OCI-LY7 (cell line): ENCODE measurements at places on chromosomes 16 and 17. TPM values are rescaled to one million over a fixed set of nuclear protein-coding genes. Genes with fewer than 3 reads are reported as not detected.

Gene TUBG2
- total RNA-seq: 22.5 and 23.4 TPM in 2 replicates

Gene PRR15L
- not detected in 2 replicates for total RNA-seq

Gene TBC1D3I
- total RNA-seq: 0.55 and 0.79 TPM in 2 replicates

Gene HAGHL
- 56.3 and 57.9 TPM in 2 replicates for total RNA-seq

Gene MEOX1
- total RNA-seq: not detected in 2 replicates

Gene STAC2
- total RNA-seq: not detected in 2 replicates

Gene UTP18
- total RNA-seq: 66.6 and 68.3 TPM in 2 replicates

Gene CTF1
- total RNA-seq: 0.46 and 0.68 TPM in 2 replicates

Gene ODAD4
- total RNA-seq: 1.3 TPM in 2 replicates

Gene CDK3
- total RNA-seq: 12.8 and 17.2 TPM in 2 replicates

Gene PPP1R9B
- 73.9 and 87.0 TPM in 2 replicates for total RNA-seq

Gene ASB16
- total RNA-seq: 0.30 and 1.7 TPM in 2 replicates

Gene ARHGAP23
- total RNA-seq: 14.6 and 16.3 TPM in 2 replicates

Gene CLEC3A
- total RNA-seq: not detected in 2 replicates

Gene IGFALS
- total RNA-seq: 0.33 TPM in 1 of 2 replicates, not detected in the other

Gene MMP15
- 0.18 and 0.21 TPM in 2 replicates for total RNA-seq

Gene ABCA10
- 0.24 TPM in 1 of 2 replicates, not detected in the other for total RNA-seq

Gene HBA1
- total RNA-seq: not detected in 2 replicates

Gene FKBP10
- 7.3 and 7.8 TPM in 2 replicates for total RNA-seq
